ENCODE measurements at places on chromosomes 2 and 18.

DNA sequence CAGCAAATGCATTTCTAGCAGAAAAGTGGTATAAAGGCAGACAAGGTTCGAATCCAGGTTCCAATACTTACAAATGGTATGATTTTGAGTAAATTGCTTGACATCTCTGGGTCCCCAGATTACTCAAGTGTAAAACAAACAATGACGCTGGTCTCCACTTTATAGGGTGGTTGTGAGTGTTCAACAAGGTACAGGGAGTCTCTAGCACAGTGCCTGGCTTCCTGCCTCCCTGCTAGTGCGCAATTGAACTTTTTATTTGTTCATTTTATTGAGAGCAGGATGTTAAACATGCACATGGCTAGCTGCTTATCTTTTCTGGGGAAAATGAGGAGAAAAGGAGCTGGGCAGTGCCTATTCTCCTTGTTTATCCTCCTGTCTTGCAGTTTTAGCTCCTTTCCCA, 74.9 kb upstream of the MYL1 start:
- H3K4me3 ChIP-seq = no peak overlapping the region
- no peaks in the 10 kb centered on the region for H3K36me3 ChIP-seq
- no peaks in the 10 kb centered on the region for H3K4me1 ChIP-seq
- H3K27me3 ChIP-seq = peaks cover 12% of the 10 kb centered on the region

GRCh38 chr2:212854116-212854515, 297.3 kb downstream of the IKZF2 start:
- H3K27ac ChIP-seq = no peak overlapping the region
- H3K4me3 ChIP-seq = no peak overlapping the region
- ATAC-seq = no peak
- no peaks in the 10 kb centered on the region for H3K27me3 ChIP-seq

DNA sequence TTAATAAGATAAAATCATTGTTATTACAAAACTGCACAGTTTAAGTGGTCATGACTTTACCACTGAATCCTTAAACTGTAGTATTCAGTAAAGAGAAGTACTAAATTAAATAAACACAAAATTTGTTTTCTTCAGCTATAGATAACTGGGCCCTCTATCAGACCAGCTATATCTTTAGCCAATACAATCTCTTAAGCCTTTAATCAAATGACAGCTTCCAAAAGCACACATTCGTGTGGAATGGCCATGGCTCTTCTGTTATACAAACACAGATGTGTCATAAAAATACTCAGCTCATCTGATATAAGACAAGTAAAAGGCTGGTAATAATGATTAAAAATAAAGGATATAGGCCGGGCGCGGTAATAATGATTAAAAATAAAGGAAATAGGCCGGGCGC, 57.6 kb upstream of the CDKL4 start:
- H3K4me1 ChIP-seq = no peaks in the 10 kb centered on the region
- no peak overlapping the region for H3K27ac ChIP-seq
- peaks cover 5% of the 10 kb centered on the region for H3K36me3 ChIP-seq
- H3K27me3 ChIP-seq = no peaks in the 10 kb centered on the region
- H3K4me3 ChIP-seq = no peak overlapping the region

DNA sequence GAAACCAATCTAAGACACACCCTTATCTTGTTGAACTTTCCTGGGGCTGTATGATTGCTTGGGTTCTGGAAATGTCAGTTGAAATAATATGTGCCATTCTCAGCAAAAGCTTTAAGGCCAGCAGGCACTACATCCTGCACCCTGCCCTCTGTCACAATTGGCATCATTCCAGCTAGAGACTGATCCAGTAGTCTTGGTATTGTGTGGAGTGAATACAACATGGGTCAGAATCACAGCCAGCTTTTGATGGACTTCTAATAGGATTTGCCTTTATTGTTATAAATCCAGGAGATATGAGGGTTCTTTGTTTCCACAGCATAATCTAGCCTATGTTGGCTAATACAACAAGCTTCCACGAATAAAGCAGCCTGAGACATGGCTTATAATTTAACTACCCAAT, 617.0 kb upstream of the CDH2 start:
- no peaks in the 10 kb centered on the region for H3K4me1 ChIP-seq
- no peak overlapping the region for H3K27ac ChIP-seq
- no peaks in the 10 kb centered on the region for H3K36me3 ChIP-seq
- no peak for ATAC-seq
- no peak overlapping the region for H3K4me3 ChIP-seq
- H3K27me3 ChIP-seq = no peaks in the 10 kb centered on the region

- no peak for ATAC-seq
- no peaks in the 10 kb centered on the region for H3K4me1 ChIP-seq
- no peaks in the 10 kb centered on the region for H3K27me3 ChIP-seq
- H3K4me3 ChIP-seq = no peak overlapping the region
- no peaks in the 10 kb centered on the region for H3K36me3 ChIP-seq
These were observed 419.3 kb upstream of the ACVR2A start for GRCh38 chr2:147425437-147426029.

GRCh38 chr18:572091-572830, 7.9 kb upstream of the CETN1 start:
- peaks cover 17% of the 10 kb centered on the region for H3K27me3 ChIP-seq
- no peaks in the 10 kb centered on the region for H3K4me1 ChIP-seq
- H3K36me3 ChIP-seq = no peaks in the 10 kb centered on the region
- no peak overlapping the region for H3K27ac ChIP-seq
- ATAC-seq = no peak

Measured in activated T-helper 17 cell treated with anti-CD3 and anti-CD28 coated beads, Interleukin-2, amount 50 U/mL, for 72 hours (primary cell).